ENCODE measurements at places on chromosomes 13 and 19.

- no peak for DNase-seq
Observed at GRCh38 chr13:38897521-38897920, 93.1 kb downstream of the STOML3 start.

- DNase-seq = no peak
Observed at GRCh38 chr19:38061294-38061693, 154.3 kb downstream of the SIPA1L3 start.

- DNase-seq = no peak
Observed at GRCh38 chr13:95647321-95647720, 2.8 kb upstream of the DZIP1 start.

DNA sequence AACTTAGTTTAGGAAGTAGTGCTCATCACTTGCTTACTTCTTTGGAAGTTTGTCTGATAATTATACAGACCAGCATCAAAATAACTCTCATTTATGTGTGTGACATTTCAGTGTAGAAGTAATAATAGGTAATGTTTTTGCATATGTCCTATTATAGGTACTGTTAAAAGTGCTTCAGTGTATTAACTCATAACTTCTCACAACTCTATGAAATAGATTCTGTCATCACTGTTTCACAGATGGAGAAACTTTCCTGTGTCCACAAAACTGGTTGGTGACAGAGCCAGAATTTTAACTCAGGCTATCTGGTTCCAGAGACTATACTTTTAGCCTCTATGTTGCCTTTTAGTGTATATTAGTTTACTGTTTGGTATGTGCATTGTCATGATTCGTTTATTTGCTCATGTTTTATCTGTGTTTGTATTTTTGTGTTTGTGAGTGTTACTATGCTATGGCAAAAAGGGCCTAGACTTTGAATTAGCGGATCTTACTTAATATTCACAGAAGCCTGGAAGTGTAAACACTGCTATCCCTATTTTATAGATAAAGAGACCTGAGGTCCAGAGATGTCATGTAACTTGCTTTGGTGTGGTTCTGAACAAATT, 12.7 kb downstream of the LPAR6 start:
- DNase-seq = no peak

GRCh38 chr13:80340651-80341100, 250 bp downstream of the SPRY2 start:
- DNase-seq = no peak

GRCh38 chr13:114105521-114106225, 26.8 kb downstream of the RASA3 start:
- peak; percentile 23 for DNase-seq

- DNase-seq = no peak
Observed at GRCh38 chr13:30849611-30850010, 56.5 kb upstream of the MEDAG start.

Measured in left cardiac atrium (tissue), 4 donors.